ENCODE measurements at places on chromosomes 3 and 15.

GRCh38 chr3:75262661-75263060, 401.5 kb upstream of the FRG2C start:
- no peak for DNase-seq

DNA sequence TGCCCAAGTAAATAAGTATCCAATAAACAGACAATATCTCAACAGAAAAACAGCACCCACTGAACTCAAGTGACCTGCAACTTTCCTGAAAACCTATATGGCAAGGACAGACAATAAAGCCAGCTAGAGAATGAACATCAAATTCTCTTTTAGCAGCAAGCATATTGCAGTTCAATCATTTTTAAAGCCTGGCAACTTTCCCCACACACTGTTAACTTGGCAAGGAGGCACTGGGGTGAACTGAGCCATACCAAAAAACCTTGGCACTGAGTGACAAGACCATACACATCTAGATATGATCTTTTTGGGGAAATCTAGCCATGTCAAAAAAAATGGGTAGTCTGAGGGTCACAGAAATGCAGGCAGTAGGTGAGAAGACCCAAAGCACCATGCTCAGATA, 174.6 kb downstream of the STT3B start:
- no peak for DNase-seq

DNA sequence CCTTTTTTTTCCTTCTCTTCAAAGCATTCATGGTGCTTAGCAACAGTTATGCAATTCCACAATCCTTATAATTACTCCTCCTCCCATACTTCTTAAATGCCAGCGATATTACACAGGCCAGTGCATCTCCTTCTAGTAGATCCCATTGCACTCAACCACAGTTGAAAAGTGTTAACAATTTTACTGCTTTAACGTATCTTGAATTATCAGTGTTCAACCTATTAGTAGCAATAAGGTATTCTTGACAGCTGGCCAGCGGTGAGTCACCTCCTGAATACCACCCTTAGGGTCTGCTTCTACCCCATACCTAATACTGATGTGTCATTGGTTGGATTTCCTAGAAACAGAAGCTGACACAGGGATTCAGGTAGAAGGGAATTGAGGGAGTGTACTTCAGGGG, 24.0 kb upstream of the TEX9 start:
- DNase-seq = no peak

DNA sequence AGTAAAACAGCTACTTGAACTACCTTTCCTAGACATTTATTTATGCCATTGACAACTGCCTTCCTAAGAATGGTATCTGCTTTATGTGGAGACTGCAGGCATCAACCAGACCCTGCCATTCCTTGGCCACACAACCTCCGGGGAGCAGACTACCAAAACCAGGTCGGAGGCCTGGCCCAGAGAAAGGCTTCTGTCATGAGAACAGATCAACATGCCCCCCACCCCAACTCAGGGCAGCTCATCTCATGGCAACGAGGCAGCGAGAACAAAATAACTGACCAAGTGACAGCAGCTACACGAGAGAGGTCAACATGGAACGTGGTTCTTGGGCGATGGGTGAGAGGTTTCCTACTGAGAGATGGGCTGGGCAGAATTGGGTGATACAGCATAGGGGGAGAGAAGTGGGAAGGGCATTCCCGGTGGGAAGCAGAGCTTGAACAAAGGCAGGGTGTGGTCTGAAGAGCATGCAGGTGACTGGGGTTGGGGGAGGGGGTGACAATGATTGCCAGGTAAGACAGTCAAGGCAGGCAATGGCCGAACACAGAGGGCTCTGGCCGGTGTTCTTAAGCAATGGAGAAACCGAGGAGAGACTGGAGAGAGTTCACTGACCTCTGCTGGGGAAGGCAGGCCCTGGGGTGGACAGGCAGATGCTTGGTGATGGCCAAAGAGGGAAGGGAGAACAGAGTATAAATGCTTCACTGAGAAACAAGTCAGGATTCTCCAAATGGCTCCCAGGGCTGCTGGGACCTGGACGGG, 33.9 kb downstream of the CCDC12 start:
- no peak for DNase-seq

DNA sequence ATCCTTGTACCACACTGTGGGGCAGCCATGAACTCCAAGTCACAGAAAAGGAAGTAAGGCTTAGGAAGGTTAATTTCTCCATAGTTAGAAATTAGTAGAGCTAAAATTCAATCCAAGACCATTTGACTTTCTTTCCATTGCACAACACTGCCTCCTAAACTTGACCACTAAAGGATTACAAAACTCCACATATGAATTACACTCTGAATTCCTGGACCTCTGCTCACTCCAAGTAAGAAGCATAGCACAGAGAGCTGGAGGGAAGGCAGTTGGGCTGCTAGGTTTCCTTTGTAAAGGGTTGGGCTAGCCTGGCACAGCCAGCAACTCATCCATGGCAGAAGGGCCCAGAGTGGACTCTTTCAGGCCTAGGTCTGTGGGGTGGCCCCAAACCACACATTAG, 134.4 kb downstream of the MYLK start:
- DNase-seq = no peak
